Thymus (tissue), 14 donors: ENCODE measurements at places on chromosomes 2 and 18.

GRCh38 chr2:127326289-127326945, 32.5 kb upstream of the ERCC3 start:
- no peak for DNase-seq

GRCh38 chr2:174984561-174984960, 20.6 kb downstream of the CHN1 start:
- DNase-seq, result no peak

- DNase-seq, result no peak
These were observed 17.5 kb downstream of the PECR start for GRCh38 chr2:216064014-216064630.

GRCh38 chr2:231545105-231545902, 15.1 kb upstream of the NMUR1 start:
- no peak for DNase-seq

DNA sequence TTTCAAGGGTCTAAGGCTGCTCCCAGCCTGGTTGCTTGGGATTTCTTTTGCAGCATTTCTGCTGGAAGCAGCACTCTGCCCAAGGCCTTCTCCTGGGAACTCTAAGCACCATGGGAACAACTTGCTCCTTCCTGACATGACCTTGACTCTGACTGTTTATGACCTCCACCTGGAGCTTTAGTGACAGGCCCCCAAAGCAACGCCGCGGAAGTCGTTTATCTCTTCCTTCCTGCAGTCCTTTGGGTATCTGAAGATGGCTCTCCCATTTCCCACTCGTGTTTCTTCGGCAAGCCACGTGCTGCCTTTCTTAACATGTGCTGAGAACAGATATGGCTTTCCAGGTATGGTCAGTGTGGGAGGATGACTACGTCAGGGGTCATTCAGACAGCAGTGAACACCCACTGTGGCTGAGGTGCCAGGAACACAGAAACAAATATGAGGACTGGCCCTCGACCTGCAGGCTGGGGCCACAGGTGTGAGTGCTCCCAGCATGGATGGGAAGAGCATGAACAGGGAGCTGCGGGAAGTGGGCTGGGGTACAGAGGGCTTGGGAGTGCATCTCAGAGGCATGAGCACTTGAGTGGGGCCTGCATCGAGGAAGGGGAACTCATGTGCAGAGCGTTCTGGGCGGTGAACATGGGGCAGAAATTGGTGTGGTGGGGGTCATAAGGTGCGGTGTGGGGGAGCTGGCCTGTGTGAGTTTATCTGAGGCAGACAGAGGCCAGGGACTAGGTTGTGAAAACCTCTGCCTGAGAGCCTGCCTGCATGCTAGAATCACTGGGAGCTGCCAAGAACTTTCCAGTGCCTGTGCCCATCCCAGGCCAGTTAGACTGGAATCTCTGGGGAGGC, 140.5 kb downstream of the TSN start:
- DNase-seq, result no peak
